ENCODE measurements at places on chromosomes 11 and 22. TPM values are rescaled to one million over a fixed set of nuclear protein-coding genes. Genes with fewer than 3 reads are reported as not detected.

OPCML gene
- total RNA-seq, result not detected

SCN2B gene
- 0.42 TPM for total RNA-seq

RFPL1 gene
- total RNA-seq, result not detected

OR6Q1 gene
- not detected for total RNA-seq

TRIM49 gene
- not detected for total RNA-seq

MPPED2 gene
- not detected for total RNA-seq

VSTM5 gene
- 0.11 TPM for total RNA-seq

CBLIF gene
- not detected for total RNA-seq

ZNF195 gene
- total RNA-seq, result 24.5 TPM

RASD2 gene
- total RNA-seq, result 0.07 TPM

OR56B4 gene
- total RNA-seq, result not detected

LRP4 gene
- total RNA-seq, result 9.5 TPM

OR4C11 gene
- total RNA-seq, result not detected

OSM gene
- total RNA-seq, result not detected

MB gene
- not detected for total RNA-seq

KCNJ1 gene
- 0.03 TPM for total RNA-seq

RCE1 gene
- total RNA-seq, result 21.4 TPM

SHISAL1 gene
- total RNA-seq, result 0.03 TPM

MDK gene
- 23.4 TPM for total RNA-seq

NLRP14 gene
- 0.07 TPM for total RNA-seq

CSNK2A3 gene
- 1.7 TPM for total RNA-seq

IL10RA gene
- total RNA-seq, result not detected

PRR5 gene
- 12.2 TPM for total RNA-seq

CEP57 gene
- total RNA-seq, result 37.8 TPM

KDM4E gene
- total RNA-seq, result not detected

CABP4 gene
- not detected for total RNA-seq

TRIM77 gene
- not detected for total RNA-seq

TENM4 gene
- 25.1 TPM for total RNA-seq

UBE2L6 gene
- 96.0 TPM for total RNA-seq

MUC2 gene
- total RNA-seq, result not detected

All from foreskin keratinocyte (primary cell).